Activated naive CD8-positive, alpha-beta T cell treated with anti-CD3 and anti-CD28 coated beads, Interleukin-2, amount 50 U/mL, for 16 hours (primary cell): ENCODE measurements at places on chromosomes 4 and X.

DNA sequence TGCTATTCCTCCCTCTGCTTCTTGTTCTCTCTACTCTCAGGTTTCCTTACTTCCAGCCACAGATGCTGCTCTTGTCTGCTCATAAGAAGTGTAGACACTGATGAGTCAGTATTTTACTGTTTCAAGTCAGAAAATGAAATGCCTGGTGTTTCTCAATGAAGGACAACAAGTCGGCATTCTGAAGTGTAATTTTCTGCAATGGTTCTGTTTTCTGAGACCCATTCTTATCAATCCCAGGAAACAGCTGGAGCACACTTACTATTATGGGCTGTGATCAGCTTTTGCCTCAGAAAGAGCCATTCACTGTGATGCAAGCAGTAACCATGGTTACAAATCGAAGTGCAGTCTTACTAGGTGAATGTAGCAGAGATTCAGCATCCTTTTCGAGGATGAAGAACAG is 42.0 kb downstream of the SLC4A4 start:
- no peak for DNase-seq

GRCh38 chrX:150219374-150220185 is 143.5 kb upstream of the MAMLD1 start:
- no peak for DNase-seq

DNA sequence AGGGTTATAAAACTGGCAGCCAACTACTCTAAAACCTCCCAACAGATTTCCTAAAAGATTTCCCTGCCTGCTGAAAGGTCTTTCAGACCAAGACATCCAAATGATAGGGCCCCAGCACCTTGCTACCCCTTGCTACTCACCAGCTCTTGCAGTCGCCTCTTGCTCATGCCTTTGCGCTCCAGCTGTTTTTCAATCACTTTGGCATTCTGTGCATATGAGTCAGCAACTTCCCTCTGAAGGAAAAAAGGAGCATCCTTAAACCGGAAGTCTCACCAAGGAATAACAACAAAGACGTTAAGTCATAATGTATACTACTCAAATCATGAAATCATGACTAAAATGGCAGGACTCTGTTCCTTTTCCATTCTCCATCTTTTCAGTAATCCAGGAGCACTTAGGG is 24.0 kb downstream of the STEEP1 start:
- no peak for DNase-seq

DNA sequence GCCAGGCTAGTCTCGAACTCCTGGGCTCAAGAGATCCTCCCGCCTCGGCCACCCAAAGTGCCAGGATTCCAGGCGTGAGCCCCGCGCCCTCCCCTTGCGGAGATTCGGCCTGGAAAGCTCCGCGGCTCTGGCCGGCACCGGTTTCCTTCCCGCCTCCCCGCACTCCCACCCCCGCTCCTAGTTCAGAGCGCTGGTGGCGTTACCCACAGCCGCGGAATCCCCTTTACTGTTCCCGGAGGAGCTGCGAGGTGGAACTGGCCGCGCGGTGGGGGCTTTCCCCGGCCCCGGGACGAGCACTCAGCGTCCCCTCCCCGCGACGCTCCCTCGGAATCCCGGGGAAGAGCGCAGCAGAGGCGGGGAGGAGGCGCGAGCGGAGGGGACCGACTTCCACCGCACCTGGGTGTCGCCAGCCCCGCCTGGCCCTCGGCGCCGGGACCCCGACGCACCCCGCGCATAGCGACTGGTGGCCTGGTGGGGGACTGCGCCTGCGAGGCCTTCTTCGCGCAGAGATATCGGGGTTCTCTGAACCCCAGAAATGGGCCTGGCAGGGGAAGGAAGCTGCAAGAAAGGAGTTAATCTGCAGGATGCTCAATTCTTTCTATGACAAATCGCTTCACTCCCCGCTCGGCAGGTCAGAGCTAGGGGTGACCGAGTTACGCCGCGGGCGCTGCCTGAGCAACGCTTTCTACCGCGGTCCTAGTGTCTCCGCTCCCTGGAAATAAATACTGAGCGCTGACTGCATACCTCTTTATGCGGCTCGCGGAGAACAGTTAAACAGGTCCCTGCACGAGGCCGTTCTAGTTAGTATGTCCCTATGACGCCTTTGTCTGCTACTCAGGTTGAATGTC is 14.6 kb upstream of the SLC25A4 start:
- no peak for DNase-seq

DNA sequence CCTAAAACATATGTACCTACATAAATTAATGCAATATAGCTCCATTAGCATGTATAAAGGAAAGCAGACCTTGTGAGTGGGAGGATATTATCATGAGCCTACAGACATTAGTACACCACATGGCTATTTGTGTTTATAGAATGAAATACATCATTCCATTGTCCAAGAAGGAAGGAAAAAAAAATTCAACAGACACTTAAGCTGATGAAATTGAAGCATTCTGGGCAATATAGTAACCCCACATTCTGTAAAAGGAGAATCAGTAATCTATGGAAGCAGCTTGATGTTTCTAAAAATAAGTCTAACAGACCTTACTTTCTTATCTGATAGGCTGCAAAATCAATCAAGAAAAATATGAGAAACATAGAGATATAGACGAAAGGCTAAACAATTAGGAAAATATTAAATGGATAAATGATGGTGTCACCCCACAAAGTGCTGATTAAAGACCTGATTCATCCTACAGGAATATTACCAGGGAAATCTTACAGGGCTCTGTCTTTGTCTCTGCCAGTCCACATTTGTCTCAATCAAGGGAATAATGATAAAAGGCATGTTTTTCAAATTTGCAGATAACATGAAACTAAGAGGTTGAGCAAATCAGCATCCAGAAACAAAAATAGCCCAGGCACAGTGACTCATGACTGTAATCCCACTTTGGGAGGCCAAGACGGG is 76.8 kb downstream of the COMMD8 start:
- no peak for DNase-seq

DNA sequence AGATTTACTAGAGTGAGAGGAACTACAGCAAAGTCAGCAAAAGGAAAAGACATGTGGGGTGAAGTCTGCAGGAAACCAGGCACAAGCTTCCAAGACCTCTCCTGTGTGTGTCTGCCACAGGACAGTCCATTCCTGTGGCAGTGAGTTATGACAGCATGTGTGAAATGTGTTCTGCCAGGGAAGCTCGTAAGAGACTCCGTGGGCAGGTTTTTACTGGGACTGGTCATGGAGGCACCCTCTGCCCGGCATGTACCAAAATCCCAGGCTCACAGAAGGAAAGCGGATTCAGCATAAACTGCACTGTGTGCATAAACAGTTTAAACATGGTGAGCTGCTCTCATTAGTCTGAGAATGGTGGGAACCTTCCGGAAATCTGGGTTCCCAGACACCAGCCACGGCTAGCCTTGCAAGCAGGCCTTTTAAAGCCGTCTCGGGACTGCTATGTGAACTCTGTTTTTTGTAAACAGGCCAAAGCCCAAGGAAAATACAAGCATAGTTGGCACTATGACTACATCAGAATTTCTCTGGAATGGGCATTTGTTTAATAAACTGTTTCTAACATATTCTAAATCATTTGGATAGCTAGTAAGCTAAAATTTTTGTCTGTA is 288.5 kb downstream of the TENM3 start:
- no peak for DNase-seq

- no peak for DNase-seq
Measured at GRCh38 chr4:152947311-152947710, 11.2 kb downstream of the FHDC1 start.

GRCh38 chr4:11469650-11470437 is 41.1 kb upstream of the HS3ST1 start:
- no peak for DNase-seq

DNA sequence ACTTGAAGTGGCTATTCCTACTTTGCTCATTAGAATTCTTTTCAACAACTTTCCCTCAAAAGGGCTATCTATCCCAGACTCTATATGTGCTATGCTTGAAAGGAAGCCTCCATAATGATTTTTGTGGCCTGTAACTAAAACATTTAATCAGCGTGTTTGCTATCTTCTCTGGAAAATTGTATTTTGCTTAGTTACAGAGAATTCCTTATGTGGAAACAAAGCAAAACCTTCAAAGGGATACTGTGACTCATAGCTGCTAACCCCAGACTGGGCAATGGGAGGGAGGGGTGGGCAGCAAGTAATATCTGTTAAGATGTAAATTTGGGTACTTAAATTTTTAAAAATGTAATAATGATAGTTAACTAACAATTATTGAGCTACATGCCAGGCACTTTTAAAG is 3.7 kb downstream of the SLC25A14 start:
- no peak for DNase-seq

DNA sequence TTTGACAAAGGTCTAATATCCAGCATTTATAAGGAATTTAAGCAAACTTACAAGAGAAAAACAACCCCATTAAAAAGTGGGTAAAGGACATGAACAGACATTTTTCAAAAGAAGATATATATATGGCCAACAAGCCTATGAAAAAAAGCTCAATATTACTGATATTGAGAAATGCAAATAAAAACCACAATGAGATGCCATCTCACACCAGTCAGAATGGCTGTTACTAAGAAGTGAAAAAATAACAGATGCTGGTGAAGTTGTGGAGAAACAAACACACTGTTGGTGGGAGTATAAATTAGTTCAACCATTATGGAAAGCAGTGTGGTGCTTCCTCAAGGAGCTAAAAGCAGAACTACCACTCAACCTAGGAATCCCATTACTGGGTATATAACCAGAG is 91.6 kb upstream of the EFHC2 start:
- no peak for DNase-seq

- no peak for DNase-seq
Measured at GRCh38 chr4:167221084-167221483, 13.2 kb downstream of the SPOCK3 start.

- DNase-seq: no peak
Measured at GRCh38 chrX:97070346-97070745, 186.6 kb downstream of the RPA4 start.

DNA sequence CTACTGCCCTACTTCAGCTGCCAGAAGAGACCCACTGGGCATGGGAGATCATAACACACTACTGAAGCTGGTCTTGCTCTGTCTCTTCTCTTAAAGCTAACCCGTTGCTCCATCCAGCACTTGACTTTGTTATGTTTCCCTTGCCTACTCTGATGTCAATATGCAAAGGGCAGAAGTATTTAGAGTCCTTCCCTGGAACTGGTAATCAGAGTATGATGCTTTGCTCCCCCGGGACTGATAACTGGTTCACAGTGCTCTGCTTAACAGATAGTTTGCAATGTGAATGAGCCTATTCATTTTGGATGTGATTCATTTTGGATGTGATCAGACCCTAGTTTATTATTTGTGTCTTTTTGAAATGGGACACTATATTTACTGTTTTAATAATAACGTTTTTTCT is 12.3 kb upstream of the UCP1 start:
- DNase-seq: no peak

DNA sequence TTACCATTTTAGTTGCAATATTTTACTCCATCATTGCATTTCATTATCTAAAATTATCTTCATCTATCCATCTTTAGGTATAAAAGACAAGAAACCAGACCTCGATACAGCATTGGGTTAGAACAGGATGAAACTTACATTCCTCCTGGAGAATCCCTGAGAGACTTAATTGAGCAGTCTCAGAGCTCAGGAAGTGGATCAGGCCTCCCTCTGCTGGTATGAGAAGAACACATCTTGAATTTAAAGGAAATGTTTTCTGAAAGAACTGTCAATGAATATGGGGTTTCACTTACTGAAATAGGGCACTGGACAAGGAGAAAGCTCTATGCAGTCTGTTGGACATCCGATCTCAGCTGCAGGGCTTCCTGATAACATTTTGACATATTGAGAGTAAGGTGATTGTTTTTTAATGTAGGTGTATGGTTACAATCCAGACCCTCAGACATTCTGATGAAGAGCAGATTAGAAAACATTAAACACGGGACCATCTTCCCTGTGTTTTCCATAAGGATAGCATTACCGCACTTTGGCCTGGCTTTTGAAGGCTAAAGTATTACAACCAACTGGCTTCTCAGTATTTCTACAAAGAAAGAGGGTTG is 367.2 kb downstream of the BMPR1B start:
- no peak for DNase-seq
